Stimulated activated CD4-positive, alpha-beta T cell treated with anti-CD3 and anti-CD28 coated beads, Interleukin-1b, Interleukin-23, amount 100 ng/mL, for 4 hours (primary cell): ENCODE measurements at places on chromosomes 4 and X.

DNA sequence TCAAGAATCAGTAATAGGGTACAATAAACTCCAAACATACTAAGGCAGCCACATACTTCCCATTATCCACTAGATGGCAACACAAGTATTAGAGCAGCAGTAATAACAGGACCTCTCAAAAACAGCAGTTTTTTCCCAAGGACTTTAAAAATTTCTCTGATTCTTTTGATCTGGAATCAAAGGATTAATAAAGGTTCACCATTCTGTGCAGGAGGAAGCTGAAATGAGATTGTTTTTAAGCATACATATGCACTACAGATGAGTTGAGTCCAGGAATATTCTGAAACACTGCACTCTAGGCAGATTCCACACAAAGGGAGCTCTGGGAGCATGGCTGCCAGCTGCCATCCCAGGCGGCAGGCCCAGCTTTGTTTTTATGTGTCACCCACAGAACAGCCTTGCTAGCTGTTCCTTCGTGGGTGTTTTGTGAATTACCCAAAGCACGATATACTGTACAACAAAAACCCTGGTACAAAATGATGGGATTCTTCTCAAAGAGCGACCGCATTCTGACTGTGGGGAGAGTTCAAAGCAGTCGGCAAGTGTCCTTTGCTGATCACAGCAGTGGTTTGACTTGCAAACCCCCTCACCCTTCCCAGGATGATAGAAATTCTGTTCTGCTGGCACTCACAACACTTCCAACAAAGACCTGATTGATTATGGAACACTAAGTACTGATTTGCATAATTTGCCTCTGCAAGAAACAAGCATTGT is 61.0 kb downstream of the STX18 start:
- DNase-seq: no peak

DNA sequence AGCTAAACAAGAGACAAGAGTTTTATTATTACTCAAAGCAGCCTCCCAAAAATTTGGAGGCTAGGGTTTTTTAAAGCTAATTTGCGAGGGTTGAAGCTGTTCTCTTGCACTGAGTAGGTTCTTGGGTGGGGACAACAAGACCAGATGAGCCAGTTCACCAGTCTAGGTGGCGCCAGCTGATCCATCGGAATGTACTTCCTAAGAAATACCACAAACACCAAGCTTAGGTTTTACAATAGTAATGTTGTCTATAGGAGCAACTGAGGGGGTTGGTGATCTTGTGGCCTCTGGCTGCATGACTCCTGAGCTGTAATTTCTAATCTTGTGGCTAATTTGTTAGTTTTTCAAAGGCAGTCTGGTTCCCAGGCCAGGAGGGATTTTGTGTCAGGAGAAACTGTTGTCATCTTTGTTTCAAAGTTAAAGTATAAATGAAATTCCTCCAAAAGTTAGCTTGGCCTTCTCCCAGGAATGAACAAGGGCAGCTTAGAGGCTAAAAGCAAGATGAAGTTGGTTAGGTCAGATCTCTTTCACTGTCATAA is 130.6 kb downstream of the SLC7A11 start:
- DNase-seq: no peak

GRCh38 chr4:110163327-110164069 is 34.9 kb downstream of the ELOVL6 start:
- DNase-seq: no peak

GRCh38 chr4:148315049-148315448 is 127.2 kb downstream of the NR3C2 start:
- DNase-seq: no peak

GRCh38 chr4:86184901-86185285 is 175.0 kb downstream of the MAPK10 start:
- no peak for DNase-seq

DNA sequence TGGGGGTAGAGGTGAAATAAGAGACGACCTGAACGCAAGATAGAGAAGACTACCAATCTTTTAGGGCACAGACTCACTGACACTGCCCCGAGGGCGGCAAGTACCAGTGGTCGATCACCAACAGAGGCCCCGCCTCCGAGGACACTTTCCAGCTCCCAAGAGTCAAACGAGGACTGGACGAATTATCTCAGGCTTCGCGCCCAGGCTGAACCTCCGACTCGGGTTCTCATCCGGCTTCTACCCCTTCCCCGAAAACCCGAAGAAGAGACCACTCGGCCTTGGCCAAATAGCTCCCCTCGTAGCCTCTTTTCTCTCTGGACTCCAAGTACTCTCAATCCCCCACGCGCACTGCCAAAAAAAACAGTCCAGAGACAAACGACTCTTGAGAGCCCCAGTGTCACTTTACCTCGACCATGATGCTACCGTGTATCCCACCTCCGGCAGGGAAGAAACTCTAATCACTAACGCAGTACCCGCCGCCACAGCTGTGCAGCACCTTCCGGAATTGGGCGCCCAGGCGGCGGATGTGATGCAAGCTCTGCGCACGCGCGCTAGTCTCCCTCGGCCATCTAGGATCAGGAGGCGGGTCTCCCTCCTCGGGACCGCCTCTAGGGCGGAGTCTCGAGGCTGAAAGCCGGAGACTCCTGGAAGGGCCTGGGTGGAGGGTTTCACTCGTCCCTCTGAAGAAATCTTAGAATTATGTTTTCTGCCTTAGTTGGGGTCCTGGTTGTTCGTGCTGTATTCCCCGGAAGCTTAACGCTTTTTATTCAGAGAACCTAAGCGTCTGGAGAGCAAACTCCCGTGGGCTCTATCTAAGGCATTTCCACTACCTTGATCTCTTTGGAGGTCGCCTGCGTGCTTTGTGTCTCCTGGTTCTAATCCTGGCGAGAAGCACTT is at the start of gene PLRG1:
TSS of gene PLRG1 (minus strand) at position 507 of the 897 bp plus-strand sequence. CDS start at position 415, 92 bp downstream.
- peak; percentile 95 for DNase-seq

DNA sequence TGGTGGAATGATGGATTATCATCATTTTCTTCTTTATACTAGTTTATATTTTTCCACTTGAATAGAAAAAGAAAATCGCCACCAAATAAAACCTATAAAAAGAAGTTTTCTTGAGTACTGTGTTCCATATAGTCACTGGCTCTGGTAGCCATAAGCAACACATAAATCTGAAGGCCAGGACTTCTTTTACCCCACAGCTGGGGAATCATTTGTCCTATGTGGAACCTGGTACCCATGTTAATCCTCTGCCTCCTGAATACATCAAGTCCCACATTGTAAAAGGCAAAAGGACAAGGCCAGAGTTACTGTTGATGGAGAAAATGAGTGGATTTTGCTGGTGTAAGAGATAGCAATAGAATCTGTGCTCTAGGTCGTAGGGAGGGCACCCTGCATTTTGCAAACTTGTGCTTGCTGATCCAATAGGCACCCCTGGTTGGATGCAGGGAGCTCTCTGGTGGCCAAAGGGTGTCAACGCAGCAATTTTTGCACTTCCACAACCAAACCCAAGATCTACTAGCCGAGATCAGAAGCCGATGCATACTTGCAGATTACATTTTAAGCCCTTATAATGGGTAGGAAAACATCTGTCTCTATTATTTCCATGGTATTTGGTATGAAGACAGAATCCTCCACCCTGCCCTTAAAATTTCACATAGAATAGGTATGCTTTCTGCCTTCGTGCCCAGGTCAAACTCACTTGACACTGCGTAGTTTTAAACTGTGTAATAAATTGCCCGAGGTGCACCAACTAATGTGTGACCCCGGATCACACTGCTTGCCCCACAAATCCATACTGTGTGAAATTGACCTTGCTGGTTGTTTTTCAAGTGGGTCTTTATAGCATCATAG is 146.2 kb upstream of the SCML1 start:
- peak; percentile 9 for DNase-seq

- DNase-seq: no peak
These were observed 29.5 kb downstream of the MEPE start for GRCh38 chr4:87862236-87862635.

DNA sequence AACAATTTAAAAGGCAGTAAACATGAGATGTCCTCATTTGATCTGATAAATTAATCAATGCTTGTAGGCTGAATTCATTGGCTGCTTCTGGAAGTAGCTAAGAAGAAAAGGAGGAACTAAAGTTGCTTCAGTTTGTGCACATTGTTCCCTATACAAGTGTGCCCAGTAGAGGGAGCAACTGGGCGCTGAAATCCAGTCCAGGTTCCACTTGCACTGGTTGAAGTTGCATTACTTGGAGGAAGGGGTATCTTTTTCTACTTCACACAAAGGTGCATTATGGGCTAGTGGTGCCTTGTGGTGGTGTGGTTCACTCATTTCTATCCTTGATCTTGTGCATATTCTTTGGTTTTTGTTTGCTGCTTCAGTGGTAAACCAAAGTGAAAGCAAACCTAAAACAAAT is 67.9 kb upstream of the SOX3 start:
- no peak for DNase-seq

DNA sequence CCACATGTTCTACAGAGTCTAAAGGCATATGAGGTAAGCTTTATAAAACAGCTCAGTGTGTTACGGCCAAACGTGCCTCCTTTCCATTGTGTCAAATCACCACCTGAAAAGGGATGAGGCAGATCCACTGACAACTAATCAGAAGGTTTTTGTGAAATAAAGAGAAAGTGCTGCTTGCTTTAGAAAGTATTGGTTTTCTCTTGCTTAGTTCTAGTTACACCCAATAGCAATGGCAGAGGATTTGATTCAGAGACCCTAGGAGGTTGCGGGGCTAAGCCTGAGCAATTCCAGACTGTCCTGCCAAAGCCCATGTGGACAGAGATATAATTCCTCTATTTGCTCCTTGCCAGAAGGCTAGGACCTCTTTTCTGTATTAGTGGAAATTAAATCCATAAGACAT is 125.5 kb downstream of the SPRY1 start:
- no peak for DNase-seq

GRCh38 chrX:7746856-7747255 is 96.1 kb upstream of the VCX start:
- no peak for DNase-seq

GRCh38 chr4:67332627-67333026 is 212.7 kb downstream of the CENPC start:
- DNase-seq: no peak
